CD4-positive, alpha-beta T cell treated with Interleukin-15 for 4 hours (primary cell): ENCODE measurements at places on chromosomes 7 and 10.

DNA sequence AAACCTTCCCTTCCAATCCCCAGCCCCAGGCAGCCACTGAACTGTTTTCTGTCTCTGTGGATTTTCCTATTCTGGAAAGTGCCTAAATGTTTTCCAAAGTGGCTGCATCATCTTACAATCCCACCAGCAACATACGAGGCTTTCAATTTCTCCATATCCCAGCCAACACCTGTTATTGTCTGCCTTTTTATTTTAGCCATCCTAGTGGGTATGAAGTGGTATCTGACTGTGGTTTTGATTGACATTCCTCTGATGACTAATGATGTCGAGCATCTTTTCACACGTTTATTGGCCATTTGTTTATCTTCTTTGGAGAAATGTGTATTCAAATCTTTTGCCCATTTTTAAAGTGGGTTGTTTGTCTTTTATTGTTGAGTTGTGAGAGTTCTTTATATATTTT lies 6.2 kb upstream of the SMC3 start:
- no peak for DNase-seq

GRCh38 chr10:115023715-115024114 lies 69.5 kb upstream of the ATRNL1 start:
- no peak for DNase-seq

DNA sequence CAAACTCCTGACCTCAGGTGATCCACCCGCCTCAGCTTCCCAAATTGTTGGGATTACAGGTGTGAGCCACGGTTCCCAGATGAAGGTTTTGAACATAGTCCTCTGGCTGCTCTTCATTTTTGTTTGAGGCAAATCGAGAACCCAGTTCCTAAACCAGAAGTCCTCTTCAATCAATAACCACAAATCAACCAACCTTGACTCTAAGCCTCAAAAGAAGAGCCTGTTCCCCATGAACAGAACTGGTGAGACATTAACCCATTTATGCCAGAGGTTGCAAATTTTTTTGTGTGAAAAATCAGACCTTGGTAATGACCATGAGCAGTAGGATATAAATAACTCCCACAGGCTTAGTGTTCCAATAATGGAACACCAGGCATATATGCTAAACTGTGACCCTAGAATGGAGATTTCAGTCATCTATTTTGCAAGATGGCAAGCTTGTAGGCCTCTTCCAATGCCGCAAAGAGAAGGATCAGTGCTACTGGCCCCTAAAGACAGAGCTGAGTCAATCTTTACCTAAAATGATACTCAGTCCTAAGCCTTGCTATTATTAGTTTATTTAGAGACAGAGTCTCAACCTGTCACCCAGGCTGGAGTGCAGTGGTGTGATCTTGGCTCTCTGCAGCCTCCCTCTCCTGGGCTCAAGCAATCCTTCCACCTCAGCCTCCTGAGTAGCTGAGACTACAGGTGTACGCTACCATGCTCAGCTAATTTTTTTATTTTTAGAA lies 15.9 kb downstream of the KPNA7 start:
- no peak for DNase-seq

GRCh38 chr7:152751449-152752141 lies 8.0 kb upstream of the ACTR3B start:
- no peak for DNase-seq

GRCh38 chr10:130351466-130352290 lies 215.5 kb downstream of the GLRX3 start:
- DNase-seq: no peak

DNA sequence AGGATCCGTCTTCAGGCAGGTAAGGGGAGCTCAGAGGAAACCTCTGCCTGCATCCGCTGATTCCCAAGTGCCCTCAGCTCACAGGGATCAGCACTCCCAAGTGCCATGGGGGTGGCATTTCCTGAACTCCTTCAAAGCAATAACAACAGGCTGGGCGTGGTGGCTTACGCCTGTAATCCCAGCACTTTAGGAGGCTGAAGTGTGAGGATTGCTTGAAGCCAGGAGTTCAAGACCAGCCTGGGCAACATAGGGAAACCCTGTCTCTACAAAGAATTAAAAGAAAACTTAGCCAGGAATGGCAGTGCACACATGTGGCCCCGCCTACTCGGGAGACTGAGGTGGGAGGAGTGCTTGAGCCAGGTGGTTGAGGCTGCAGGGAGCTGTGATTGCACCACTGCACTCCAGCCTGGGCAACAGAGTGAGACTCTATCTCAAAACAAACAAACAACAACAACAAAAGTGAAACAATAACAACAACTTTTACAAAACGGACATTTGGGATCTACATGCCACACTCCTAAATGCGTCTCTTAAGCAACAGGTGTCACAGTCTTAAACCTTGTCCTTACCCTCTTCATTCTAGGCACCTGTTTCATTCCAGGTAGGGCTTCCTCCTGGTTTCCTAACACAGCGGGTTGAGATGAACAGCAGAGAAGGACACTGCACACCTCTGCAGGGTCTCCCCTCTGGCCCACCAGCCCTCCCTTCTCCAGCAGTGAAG lies 73.8 kb downstream of the PAXIP1 start:
- DNase-seq: no peak

- no peak for DNase-seq
Measured at GRCh38 chr10:12769323-12770044, 232.0 kb downstream of the CCDC3 start.

GRCh38 chr7:150620061-150620460 lies 12.1 kb downstream of the GIMAP6 start:
- DNase-seq: no peak

DNA sequence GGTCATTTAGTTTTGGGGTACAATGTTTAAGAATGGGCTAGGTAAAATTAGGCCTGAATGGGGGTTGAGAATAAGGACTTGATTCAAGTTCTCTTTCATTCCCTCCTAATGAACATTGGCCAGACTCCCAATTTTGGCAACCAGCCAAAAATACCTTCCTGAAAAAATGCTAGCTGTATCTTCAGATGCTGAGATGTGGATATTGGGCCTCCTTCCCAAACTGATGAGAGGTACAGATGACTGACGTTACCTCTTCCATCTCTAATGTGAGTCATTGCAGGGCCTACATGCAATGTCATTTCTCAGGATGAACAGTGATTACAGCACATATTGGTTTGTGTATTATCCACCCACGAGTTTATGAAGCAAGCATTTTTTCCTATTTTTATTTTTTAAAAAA lies 151.6 kb downstream of the SND1 start:
- no peak for DNase-seq

DNA sequence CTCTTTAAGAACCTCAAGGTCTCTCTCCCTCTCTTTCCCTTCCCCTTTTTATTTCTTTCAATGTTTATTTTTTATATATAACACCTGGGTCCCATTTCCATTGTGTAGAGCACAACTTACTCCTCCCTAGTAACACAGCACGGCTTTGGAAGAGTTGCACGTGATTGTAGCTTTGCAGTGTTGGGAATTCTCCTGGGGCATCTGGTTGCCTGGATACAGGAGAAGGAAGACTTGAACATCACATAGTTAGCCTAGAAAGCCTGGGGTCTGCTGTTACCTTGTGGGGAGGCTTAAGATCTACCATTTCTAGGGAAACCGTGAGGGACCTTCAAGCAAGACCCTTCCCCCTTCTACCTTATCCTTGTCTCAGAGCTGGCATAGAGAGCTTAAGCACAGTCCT lies 41.1 kb upstream of the NFKB2 start:
- DNase-seq: no peak

DNA sequence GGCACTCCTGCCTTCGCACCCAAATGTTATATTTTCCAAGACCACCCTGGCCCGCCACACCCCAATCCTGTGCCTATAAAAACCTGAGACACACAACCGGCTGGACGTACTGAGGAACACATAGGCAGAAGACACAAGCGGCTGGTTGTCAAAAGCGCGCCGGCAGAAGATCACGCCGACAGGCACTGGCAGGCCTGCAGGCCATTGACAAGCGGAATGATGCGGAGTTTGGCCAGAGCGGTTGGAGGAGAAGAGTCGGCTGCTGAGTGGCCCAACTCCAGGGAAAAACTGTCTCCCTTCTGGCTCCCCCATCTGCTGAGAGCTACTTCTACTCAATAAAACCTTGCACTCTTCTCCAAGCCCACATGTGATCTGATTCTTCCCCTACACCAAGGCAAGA lies 39.7 kb upstream of the SAMD8 start:
- DNase-seq: no peak

DNA sequence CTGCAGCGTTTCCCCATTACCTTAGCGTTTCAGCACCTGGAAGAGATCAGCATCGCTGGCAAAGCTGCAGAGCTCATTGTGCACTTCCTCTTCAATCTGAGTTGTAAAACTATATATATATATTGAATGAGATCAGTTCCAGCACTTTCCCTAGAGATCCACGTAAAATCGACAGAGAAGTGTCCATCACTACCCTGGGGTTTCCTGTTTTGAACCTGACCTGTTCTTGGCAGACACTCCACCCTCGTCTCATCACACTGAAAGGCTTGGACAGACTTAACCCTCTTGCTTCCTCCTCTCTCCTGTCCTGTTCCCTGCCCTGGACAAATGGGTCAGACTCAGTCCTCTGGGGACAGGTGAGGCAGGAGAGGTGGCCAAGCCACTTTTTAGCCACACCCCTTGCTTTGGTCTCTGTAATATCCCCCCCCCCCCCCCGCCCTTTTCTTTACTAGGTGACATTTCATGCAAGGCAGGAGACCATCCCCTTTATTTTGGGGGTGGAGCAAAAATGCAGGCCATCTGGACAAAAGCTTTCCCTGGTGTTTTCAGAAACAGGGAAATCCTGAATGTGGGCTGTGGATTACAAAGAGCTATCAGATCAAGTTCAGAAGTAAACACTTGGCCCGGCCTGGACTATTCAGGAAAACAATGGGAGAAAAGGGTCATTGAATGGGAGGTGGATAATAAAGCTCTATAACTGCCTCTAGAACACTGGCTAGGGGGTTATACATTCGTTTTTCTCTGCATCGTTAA lies 83.7 kb upstream of the KDM7A start:
- no peak for DNase-seq

DNA sequence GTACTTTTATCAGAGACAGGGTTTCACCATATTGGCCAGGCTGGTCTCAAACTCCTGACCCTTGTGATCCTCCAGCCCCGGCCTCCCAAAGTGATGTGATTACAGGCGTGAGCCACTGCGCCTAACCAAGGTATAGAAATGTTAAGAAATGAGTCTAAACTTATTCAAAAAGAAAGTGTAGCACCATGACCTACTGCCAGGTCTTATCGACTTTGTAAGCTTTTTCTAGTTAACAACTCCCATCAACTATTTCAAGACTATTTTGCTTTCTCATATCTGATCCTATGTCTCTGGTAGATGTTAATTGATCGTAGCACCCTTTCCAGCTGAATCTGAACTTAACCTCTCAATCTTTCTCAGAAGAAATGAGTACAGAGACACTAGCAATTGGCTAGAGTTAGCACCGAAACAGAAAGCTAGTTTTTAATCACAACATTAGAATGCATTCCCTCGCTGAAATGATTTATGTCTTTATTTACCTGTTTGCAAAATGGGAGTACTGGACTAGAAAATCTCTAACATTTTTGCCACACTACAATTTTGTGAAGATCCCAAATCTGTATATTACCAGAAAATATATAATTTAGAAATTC lies 114.0 kb upstream of the HGF start:
- no peak for DNase-seq

GRCh38 chr7:11950281-11950680 lies 118.3 kb upstream of the THSD7A start:
- DNase-seq: no peak

DNA sequence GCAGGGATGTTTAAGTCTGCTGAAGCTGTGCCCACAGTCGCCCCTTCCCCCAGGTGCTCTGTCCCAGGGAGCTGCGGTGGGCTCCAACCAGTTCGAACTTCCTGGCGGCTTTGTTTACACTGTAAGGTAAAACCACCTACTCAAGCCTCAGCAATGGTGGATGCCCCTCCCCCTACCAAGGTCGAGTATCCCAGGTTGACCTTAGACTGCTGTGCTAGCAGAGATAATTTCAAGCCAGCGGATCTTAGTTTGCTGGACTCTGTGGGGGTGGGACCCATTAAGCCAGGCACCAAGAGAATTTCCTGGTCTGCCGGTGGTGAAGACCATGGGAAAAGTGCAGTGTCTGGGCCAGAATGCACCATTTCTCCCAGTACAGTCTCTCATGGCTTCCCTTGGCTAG lies 56.0 kb downstream of the CCDC7 start:
- no peak for DNase-seq

DNA sequence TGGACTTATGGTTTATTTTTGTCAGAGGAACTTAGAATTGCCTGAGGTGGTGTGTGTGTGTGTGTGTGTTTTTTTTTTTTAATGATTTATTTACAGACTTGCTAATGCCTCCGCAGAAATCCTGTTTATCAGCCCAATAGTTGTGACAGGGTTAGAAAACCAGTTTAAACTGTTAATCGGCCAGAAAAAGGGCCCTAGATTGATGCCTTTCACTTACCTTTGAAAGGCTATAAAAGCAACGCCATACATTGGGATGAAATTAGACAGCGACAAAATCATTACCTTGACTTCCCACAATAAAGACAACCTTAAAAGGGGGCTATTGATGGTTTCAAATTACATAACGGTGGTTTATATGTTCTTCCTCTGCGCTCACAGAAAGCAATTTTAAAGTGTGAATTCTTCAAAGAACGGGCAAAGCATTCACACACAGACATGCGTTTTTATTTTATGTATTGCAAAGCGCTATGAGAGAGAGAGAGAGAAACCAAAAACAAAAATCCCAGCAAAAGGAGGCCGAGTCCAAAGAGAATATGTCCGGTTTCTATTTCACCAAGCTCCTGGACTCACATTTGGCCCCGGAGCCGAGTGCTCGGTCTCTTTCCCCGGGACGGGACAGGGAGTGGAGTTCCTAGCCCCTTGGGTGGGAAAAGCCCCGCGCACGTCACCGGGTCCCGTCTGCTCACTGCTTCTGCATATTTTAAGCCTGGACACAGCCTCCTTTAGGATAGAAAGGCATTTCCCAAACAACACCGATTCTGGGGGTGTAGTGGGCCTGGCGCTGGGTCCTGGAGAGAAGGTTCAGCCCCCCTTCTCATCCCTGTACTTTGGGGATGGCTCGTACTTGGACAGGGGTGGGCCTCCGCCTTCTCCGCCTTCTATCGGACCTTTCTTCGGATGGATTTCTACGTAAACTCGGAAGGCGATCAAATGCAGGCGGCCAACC lies 26.8 kb upstream of the VAX1 start:
- no peak for DNase-seq

GRCh38 chr7:75772081-75773077 lies at the start of gene CCL26:
CCL26 (minus strand) TSS chr7:75772211; CDS start chr7:75772176, 35 bp downstream.
- DNase-seq: no peak

GRCh38 chr7:49295146-49295545 lies 370.8 kb downstream of the CDC14C start:
- DNase-seq: no peak

DNA sequence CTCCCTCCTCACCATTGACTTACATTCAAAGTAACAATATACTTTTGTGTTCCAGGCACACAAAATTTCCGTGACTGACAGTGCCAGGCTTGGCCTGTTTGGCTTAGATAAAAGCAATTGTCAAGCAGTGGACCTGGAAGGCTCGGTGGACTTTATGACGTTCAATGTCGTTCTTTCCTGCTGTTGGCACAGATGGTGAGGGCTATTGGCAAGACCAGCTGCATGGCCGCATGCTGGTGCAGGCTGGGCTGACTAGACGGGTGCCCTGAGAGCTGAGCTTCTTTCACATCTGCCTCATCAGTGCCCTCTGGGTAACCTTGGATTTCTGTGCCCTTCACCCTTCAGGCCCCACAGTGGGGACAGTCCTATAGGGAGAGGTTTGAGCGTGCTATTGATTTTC lies 45.2 kb downstream of the WIPF3 start:
- DNase-seq: no peak
